B cell (primary cell): ENCODE measurements at places on chromosomes 6 and 20. TPM values are rescaled to one million over a fixed set of nuclear protein-coding genes. Genes with fewer than 3 reads are reported as not detected.

ULBP3 gene
- 0.61 and 0.69 TPM in 2 replicates for total RNA-seq

CPXM1 gene
- 1.6 and 1.9 TPM in 2 replicates for total RNA-seq

KCNK16 gene
- total RNA-seq = not detected in 2 replicates

MDFI gene
- not detected in 2 replicates for total RNA-seq

GRCh38 chr20:39698752-39699151 lies 736.6 kb downstream of the DHX35 start:
- no peak for DNase-seq

- no peak for DNase-seq
These were observed 24.2 kb upstream of the LAMP5 start for GRCh38 chr20:9490161-9490560.

DNA sequence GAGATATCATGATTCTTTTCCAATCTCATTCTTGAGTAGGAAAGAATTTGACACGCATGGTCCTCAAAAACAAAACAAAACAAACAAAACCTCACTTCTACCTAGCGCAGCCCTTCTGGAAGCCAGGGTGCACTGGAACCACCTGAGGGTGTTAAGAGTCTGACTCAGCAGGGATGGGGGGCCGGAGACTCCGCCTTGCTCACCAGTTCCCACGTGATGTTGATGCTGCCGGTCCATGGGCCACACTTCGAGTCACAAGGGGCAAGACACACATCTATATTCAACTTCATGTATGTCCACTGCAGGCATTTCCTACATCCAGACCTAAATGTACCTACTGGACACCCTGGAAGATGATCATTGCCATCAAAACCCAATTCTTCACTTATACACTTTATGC lies 30.4 kb downstream of the BFSP1 start:
- no peak for DNase-seq
